Naive thymus-derived CD4-positive, alpha-beta T cell (primary cell): ENCODE measurements at places on chromosomes 16 and 17. TPM values are rescaled to one million over a fixed set of nuclear protein-coding genes. Genes with fewer than 3 reads are reported as not detected.

DNA sequence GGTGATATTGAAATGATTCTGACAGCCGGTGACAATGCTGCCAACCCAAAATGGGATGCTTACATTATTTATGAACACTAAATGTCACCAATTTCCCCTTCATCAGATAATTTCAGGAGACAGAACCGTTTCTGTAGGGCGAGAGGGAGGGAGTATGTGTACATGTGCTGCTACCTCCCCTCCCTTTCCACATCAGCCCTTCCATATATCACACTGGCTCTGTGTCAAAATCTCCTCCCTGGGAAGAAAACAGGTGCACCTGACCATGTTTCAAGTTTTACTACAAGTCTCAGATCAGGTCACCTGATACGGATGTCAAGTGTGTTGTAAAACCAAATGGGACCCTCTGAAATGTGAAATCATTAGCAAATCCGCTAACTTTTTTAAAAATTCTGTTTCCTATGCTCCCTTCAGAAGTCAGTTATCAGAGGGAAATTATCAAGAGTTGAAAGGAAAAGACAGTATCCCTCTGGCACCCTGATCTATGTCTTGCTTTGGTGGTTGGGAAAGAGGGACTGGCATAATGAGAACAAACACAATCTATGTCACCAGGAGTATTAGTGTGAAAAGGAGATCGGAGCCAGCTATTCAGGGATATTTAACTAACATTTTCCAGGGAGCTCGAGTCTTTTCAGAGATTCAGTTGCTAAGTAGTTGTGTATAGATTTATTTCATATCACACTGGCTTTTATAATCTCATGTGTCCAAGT, 1002.3 kb upstream of the CDH8 start:
- no peaks in the 10 kb centered on the region for H3K4me1 ChIP-seq
- no peak for DNase-seq
- H3K36me3 ChIP-seq: no peaks in the 10 kb centered on the region
- H3K27me3 ChIP-seq: no peaks in the 10 kb centered on the region
- H3K4me3 ChIP-seq: no peak overlapping the region
- no peak overlapping the region for H3K27ac ChIP-seq

DNA sequence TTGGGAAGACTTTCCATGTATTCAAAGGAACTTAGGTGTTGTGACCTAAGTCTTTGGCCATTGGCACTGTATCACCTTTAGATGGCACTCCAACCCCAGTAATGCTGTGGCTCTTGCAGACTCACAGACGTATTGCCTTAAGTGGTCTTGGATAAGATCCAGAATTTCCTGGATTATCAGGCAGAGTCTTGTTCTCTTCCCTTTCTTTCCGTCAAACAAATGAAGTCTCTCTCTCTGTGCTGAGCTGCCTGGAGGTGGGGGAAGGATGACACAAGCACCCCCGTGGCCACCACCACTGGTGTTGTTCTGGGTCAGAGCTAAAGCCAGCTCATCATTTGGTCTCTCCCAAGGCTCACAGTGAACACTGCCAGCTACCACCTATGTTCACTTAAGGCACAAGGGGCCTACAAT, 789.9 kb upstream of the KIF2B start:
- H3K36me3 ChIP-seq: no peaks in the 10 kb centered on the region
- H3K27ac ChIP-seq: no peak overlapping the region
- no peak for DNase-seq
- H3K4me1 ChIP-seq: no peaks in the 10 kb centered on the region

DNA sequence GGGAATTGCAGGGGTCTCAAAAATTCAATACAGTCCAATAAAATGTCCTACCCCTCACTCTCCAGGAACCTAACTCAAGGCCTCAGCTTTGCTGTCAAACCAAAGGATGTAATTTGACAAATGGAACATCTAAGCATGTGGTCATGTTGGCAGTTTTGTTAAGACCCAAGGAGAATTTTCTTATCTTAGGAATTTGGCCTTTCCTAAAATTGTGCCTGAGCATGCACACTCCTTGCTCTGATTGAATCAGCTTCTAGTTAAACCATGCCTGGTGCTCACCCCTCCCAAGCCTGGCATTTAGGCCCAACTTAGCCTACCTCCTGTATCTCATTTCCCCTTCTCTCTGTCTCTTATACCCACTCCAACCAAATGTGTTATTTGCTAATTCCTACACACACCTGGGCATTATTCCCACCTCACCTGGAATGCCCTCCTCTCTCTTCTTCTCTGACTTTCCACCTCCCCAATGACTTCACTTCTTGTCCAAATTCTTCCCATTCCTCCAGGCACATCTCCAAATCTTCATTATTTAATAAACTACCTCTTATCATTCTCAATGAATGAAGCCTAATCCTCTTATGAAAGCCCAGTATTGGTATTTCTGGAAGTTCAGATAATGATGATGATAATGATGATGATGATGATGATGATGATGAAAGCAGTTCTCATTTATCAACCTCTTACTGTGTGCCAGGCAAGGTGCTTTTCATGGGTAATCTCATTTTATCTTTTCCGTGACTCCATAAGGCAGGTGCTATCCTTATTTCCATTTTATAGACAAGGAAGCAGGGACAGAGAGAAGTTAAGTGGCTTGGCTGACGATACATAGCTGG, 178.0 kb upstream of the IRX6 start:
- no peak overlapping the region for H3K27ac ChIP-seq
- no peak for DNase-seq
- H3K36me3 ChIP-seq: no peaks in the 10 kb centered on the region
- no peaks in the 10 kb centered on the region for H3K27me3 ChIP-seq

GRCh38 chr16:79151-80054, 1.4 kb downstream of the MPG start:
- no peaks in the 10 kb centered on the region for H3K36me3 ChIP-seq
- H3K27ac ChIP-seq: no peak overlapping the region
- H3K4me1 ChIP-seq: peaks cover 16% of the 10 kb centered on the region
- H3K27me3 ChIP-seq: no peaks in the 10 kb centered on the region

IL21R gene
- total RNA-seq: 32.3 and 38.0 TPM in 2 replicates

TBCD gene
- total RNA-seq: 123 TPM
